ENCODE measurements at places on chromosomes 11 and 22.

DNA sequence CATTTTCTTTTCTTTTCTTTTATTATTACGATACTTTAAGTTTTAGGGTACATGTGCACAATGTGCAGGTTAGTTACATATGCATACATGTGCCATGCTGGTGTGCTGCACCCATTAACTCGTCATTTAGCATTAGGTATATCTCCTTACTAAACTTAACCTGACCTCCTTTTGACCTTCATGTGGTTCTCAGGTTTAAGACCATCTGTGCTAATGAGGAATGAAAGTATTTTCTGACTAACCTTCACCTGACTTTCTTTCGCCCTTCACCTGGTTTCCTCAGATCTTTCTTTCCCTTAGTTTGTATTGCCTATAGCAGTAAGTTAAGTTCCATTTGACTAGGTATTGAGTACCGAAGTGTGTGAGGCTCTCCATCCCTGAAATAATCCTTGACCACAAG, 6.5 kb downstream of the EXPH5 start:
- DNase-seq, result no peak

DNA sequence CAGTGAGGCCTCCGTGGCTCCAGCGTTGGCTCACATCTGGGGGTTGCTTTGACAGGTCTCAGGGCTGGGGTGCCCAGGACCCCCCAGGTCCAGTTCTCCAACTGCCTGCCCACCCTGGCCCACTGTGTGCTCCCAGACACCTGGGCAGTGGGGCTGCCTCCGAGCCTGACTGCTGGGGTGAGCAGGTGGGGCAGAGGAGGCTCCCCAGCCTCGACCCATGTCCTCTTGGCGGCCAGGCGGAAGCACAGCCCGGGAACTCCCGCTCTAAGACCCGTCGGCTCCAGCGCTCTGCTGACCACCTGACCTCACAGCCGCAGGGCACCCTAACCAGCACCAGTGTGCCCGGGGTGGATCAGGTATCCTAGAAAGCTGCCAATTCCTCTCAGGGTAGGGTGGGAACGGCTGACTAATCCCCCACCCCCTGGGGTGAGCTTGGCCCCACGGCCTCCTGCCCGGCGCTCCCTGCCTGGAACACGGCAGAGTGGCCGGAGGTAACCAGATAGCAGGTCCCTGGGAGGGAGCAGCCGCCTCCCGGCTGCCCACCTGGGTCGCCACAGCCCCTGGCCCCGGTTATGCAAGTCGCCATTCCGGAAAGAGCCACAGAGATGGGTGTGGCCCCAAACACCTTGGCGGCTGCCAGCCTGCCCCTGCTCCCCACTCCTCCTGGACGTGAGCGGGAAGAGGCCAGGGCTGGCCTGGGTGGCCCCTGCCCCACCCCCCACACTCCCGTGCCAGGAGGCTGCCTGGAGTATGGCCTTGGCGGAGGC, 19.2 kb upstream of the MUC5B start:
- no peak for DNase-seq

DNA sequence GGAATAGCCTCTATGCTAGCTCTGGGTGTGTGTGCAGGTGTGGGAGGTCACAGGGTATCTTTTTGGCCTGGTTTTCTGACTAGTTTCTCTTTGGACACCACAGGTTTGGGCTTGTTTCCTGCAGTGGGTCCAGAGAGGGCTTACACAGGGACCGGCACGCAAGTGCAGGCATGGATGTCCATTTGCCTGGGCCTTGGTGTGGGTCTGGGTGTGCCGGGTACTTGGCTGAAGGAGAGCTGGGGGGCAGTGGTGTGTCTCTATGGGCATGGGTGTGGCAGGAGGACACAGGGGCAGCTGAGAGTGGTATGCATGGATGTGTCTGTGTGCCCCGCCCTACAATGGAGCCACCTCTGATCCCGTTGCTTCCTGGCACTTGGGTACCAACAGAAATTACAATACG, 7.5 kb upstream of the KCNJ11 start:
- DNase-seq, result no peak

GRCh38 chr11:123100379-123101085, 38.6 kb upstream of the HSPA8 start:
- DNase-seq, result peak; percentile 70

DNA sequence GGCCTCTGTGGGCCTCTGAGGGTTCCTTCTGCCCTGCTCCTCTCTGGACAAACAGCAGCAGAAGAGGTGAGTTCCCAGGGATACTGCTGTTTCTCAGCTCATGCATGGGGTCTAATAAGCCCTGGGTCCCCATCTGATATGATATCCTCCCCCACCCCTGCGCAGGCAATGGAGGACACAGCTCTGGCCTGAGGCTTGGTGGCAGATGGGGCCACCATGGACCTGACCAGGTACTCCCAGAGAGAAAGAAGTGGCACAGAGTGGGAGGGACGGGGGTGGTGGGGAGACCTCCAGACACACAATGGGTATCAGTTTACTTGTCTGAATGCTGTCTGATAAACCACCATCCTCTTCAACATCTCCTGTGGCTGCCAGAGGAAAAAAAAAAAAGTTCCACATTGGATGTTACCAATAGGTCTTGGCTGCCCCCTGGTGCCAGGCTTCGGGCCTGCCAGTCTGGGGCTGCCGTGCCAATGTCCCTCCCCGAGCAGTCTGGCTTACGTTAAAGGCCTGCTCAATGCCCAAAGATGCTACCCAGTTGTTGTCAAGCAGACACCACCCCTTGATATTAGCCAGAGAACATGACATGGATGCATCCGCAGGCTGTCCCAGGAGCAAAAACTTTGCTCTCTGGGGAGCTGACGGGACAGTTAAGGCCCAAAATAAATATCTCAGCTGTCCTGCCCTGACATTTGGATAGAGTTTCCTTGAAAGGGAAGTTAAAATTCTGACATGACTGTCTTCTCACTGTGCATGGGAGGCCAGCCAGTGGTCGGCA, 27.9 kb upstream of the ABCC8 start:
- DNase-seq, result peak; percentile 78

GRCh38 chr11:130034236-130034635, 31.6 kb upstream of the PRDM10 start:
- no peak for DNase-seq

GRCh38 chr22:36432592-36433317, 45.0 kb upstream of the MYH9 start:
- peak; percentile 43 for DNase-seq

- no peak for DNase-seq
These were observed 2.2 kb downstream of the SPCS2 start for GRCh38 chr11:74951226-74951625.

DNA sequence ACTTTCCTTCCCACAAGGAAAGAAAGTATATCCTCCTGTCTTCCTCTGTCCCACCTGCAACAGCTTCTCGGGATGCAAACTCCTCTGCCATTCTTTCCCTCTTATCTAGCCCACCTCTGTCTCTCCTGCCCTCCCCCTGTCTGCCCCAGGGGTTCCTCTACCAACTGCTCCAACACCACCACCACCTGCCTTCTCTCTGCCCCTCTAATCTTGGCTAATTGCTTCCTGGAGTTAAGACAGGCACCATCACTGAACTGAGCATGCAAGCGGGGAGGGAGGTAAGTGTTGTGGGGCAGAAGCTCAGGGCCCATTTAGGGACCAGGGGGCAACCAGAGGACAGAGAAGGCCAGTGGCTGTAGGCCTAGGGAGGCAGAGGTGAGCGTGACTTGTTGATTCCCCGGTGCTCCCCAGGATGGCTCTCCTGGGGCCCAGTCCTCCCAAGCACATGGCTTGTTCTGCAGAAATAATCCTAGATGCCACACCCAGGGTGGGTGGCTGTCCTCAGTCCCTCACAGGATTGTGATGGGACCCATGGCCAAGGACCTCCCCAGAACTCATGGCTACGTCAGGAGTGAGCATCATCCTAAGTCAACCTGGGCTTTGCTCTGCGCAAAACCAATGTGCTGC, 111.1 kb downstream of the TP53I11 start:
- DNase-seq, result no peak

GRCh38 chr22:40805699-40806203, 13.4 kb downstream of the SLC25A17 start:
- no peak for DNase-seq

GRCh38 chr11:19713196-19714021, 772 bp downstream of the NAV2 start:
- peak; percentile 7 for DNase-seq

DNA sequence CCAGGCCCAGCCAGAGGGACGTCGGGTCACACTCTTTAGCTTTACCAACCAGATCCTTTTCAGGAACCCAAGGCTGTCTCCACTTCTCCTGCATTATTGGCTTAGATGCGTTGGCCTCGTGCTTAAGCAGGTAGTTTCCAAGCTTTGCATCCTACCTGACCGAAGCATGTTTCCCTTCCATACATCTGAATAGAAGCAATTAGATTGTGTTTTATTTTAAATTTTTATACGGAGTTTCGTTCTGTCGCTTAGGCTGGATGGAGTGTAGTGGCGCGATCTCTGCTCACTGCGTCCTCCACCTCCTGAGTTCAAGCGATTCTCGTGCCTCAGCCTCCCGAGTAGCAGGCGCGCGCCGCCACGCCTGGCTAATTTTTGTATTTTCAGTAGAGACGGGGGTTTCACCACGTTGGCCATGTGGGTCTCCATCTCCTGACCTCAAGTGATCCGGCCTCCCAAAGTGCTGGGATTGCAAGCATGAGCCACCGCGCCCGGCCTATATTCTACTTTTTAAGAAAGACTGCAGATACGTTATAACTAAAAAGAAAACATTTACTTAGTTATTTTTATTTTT, 677 bp downstream of the DYNC2H1 start:
- no peak for DNase-seq

GRCh38 chr11:119460582-119460981, 37.6 kb upstream of the THY1 start:
- DNase-seq, result no peak

GRCh38 chr11:132028380-132029240, 658.2 kb downstream of the NTM start:
- DNase-seq, result peak; percentile 68

- no peak for DNase-seq
These were observed 42.9 kb downstream of the ARFGAP3 start for GRCh38 chr22:42814215-42814614.

GRCh38 chr11:122923302-122923701, 40.7 kb downstream of the JHY start:
- no peak for DNase-seq

DNA sequence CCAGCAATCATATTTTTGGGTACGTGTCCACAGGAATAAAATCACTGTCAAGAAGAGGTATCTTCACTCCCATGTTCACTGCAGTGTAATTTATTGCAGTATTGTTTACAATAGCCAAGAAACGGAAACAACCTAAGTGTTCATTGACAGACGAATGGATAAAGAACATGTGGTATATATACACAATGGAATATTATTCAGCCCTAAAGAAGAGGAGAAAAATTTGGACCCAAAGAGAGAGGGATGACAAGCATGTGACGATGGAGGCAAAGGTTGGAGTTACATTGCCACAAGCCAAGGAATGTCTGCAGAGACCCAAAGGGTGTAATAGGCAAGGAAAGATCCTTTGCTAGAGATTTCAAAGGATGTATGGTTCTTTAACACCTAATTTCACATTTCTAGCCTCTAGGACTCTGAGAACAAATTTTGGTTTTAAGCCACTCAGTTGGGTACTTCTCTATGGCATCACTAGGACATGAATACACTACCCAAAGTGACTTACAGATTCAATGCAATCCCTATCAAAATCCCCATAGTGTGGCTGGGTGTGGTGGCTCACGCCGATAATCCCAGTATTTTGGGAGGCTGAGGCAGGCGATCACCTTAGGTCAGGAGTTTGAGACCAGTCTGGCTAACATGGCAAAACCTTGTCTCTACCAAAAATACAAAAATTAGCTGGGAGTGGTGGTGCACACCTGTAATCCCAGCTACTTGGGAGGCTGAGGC, 31.1 kb upstream of the TOP3B start:
- no peak for DNase-seq

GRCh38 chr22:29224121-29224858, 18.6 kb downstream of the EMID1 start:
- no peak for DNase-seq

DNA sequence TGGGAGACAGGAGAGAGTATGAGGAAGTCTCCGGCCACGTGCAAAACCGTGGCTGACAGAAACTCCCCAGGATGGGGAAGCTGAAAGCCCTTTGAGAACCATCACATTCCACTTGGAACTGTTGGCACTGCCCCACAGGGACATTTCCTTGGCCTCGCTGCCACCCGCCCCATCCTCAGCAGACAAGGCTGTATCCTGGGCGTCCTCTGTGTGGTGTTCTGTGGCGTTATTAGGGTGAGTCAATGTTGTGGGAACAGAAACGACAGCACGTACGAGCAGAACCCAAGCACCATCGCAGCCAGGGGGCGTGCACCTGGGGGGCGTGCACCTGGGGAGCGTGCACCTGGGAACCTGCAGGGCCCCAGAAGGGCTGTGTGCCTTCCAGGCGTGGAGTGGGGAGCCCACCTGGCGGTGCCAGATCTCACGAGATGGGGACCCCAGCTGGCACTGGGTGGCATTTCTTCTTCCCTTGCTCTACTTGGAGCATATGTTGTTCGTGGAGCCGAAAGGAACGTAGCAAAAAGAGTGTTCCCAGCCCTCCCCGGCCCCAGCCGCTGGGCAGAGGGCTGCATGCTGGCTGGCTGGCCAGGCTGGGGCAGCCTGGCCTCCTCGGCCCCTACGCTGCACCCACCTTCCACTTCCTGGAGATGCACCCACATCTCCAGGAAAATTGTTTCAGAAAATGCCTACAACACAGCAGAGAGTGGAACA, 35.4 kb downstream of the NFAM1 start:
- DNase-seq, result no peak

DNA sequence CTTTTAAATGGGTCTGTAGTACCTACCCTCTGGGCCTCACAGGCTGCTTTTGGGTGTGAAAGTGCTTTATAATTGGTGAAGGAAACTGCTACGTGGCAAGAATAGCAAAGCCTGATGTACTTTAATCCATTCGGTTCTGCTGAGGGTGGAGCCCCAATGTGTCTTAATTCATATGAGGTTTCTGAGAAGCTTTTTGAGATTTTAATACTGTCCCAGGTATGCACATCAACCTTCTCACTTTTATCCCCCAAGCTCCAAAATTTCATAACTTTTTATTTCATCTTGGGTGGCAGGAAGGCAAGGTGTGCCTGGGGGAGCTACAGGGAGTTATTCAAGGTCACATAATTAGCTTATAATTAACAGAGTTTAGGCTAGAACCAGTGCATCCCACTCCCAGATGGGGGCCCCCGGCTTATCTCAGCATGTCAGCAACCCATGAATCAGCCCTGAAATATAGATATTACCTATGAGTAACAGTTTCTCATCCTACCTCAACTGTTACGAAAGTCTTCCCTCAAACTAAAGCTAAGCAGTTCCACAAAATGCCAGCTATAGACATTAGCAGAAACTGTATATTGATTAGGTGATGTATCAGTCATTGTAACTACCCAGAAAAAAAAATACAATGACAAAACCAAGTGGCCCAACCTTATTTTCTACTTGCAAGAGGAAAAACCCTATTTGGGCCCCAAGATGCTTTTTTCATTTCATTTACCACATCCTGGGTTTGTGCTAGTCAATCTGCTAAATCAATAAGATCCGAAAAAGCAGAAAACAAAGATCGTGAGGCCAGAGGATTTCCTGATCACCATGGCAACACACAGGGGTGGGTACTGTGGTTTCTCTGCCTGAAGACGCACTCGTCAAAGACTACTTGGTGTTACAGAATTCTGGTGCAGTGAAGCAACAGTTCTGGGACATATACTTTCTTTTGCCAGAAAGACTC, 26.7 kb downstream of the CD44 start:
- DNase-seq, result no peak

Measured in NCI-H2081 (cell line).